Cardiac fibroblast (primary cell): ENCODE measurements at places on chromosomes 5 and 9.
A peak's percentile ranks its signal among the peaks of the same experiment; 100 is the strongest.

- no peak for DNase-seq
Measured at GRCh38 chr5:14980698-14981097, 109.1 kb upstream of the ANKH start.

- no peak for DNase-seq
Measured at GRCh38 chr5:116885825-116886224, 311.2 kb upstream of the SEMA6A start.

GRCh38 chr9:28163619-28164018 lies 590.3 kb upstream of the C9orf72 start:
- DNase-seq = no peak

DNA sequence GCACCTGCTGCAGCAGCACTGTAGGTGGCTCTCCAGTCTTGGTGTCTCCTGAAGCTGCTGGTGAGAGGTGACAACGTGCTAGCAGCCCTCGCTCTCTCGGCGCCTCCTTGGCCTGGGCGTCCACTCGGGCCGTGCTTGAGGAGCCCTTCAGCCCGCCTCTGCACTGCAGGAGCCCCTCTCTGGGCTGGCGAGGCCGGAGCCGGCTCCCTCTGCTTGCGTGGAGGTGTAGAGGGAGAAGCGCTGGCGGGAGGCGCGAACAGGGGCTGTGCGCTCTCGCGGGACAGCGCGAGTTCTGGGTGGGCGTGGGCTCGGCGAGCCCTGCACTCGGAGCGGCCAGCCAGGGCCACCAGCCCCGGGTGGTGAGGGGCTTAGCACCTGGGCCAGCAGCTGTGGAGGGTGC lies 62.2 kb upstream of the CNOT6 start:
- no peak for DNase-seq

- DNase-seq = no peak
Measured at GRCh38 chr9:83665580-83666200, 42.1 kb downstream of the UBQLN1 start.

DNA sequence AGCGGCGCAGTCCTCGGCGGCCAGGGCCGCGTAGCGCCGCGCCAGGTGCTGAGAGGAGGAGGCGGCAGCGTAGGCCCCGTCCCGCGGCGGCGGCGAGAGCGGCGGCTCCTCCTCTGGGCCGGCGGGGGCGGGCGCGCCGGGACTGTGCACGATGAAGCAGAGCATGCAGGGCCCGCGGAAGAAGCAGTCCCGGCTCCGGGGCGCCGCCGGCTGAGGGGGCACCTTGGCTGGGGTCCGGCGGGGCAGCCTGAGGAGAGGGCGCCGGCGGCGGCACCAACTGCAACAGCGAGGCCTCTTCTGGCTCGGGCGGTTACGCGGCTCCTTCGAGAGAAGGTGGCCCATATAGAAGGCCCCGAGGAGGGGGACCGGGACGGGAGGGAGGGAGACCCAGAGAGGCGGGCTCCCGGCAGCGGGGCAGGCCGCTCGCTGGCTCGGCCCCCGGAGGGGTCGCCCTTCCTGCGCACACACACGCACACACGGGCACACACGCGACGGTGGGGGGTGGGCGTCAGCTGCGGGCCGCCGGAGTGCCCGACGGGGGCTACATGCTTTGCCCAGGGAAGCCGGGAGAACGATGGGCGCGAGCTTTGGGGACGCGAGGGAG lies 446 bp downstream of the FBXL17 start:
- DNase-seq = peak; percentile 68

GRCh38 chr9:16705111-16705604 lies 165.3 kb downstream of the BNC2 start:
- DNase-seq = peak; percentile 99

DNA sequence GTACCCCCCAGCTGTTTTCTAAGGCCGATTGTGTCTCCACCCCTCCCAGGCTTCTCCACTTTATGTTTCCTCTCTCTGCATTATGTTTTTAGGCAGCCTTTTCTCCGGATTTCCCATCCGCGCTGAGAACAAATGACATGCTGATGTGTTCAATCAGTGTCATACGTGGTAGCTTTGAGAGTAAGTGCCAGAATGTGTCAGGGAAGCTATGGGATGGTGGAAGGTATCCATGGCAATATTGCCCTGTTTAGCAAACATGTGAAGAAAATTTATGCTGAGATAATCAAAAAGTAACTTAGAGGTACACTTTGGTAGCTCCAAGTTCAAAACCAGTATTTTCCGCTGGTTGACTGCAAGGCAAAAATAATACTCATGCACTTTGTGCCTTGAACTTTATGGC lies 36.6 kb upstream of the LECT2 start:
- no peak for DNase-seq

DNA sequence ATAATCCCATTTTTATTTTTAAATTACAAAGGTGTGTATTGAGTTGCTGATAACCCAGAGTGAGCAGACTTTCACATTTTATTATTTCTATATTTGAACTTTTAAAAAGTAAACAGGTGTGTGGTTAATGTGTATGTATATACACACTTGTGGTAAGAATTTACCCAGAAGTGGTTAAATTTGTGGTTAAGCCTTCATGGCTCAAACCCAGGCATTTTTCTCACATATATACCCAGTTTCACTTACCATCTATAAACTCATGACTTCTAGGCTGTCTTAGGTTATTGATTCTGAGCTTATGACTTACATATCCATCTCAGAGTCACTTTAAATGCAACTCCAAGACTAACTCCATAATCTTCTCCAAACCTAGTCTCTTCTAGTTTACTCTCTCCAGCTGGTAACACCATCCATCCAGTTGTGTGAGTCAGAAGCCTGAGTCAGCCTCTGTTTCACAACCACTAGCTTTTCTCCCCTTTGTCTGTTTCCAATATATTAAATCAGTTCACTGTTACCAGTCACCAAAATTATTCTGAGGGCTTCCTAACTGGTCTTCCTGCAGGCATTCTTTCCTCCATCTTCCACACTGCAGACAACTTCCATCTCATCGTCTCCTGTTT lies 20.2 kb downstream of the ZBED3 start:
- DNase-seq = peak; percentile 63

DNA sequence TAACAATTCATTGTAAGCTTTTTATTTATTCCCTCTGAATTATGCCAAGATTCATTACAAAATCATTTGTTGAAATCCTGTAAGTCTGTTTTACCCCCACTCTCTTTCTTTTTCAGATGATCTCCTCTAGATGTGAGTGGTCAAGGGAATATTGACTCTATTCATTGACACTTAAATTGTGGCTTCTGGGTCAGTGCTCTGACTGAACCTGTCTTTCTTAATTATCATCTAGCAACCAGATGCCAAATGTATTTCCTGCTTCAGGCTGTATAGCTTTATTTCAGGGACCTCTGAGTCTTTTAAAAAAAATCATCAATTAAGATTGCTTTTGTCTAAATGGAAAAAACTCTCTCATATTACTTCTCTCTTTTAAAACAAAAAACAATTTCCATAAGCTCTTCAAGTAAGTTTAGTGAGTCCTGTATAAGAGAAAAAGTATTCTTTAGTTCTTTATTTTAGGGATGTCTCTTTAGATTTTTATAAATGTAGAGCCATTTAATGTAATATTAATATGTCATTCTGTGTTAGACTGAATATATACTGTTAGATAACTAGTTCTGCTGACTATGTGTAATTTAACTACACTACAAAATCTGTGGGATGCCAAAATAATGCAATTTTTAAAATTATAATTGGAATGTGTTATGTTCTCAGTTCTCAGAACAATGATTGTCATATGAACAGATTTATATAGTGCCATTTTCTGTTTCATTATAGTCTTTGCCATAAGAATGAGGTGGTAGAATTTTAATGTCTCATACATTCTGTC lies 645.8 kb upstream of the EDIL3 start:
- DNase-seq = no peak

- no peak for DNase-seq
Measured at GRCh38 chr9:129351642-129352145, 173.6 kb upstream of the IER5L start.

GRCh38 chr9:93679536-93680442 lies 103.4 kb downstream of the PHF2 start:
- DNase-seq = no peak
